ENCODE measurements at places on chromosomes 7 and 10.

DNA sequence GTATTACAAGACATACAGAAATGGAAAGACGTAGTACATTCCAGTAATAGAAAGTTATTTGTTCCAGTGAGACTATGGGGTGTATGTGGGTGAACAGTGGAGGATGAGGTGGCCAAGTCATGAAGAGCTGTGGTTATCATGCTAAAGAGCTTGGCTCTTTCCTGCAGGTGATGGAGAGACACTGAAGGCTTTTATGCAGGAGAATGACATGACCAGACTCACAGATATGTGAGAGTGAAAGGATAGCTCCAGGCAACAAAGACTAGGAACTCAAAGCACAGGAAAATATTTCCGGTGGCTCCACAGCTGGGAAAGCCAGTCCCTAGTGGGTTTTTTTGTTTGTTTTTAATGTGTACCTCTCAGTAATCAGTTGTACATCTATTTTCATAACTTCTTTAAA is 133.5 kb downstream of the TSPAN12 start:
- no peak for DNase-seq

DNA sequence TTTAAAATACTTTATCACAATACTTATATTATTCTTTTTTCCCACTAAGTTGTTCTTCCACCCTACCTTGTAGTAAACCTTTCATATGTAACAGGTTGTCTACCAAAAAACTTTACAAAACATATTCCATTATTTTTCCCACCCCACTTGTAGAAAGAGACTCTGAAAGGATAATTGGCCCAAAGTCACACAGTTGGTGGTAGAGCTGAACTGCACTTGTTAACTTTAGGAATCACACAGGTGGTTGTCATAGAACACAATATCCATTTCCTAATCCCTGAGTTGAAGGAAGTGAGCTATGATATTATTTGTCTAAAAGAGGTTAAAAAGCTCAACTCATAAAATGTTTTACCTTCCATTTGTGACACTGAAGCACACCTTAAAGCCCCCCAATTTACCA is 188.8 kb upstream of the FOXP2 start:
- DNase-seq: no peak

GRCh38 chr10:103549349-103549685 is 55.8 kb downstream of the NEURL1 start:
- no peak for DNase-seq

DNA sequence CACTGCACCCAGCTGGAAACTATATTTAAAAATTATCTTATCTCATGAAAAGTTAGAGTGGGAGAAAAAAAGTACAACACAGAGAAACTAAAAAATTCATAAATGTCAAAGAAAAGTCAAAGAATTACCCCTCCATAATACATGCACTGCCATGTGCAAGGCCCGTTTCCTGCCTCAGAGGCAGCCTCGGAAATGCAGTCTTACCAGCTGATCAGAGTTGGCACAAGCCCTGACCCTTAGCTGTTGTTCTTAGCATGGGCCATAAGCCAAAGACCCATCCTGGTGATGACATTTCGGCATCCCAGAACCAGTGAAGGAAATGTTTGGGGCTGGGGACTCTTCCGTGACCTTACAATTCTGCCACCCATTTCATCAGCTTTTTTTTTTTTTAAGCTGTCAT is 21.6 kb downstream of the RBM48 start:
- DNase-seq: no peak

- no peak for DNase-seq
Measured at GRCh38 chr10:62082729-62083411, 181.4 kb downstream of the ARID5B start.

- DNase-seq: no peak
Measured at GRCh38 chr10:78416031-78417011, 382.7 kb downstream of the RPS24 start.
